ENCODE measurements at places on chromosomes 1 and 21. TPM values are rescaled to one million over a fixed set of nuclear protein-coding genes. Genes with fewer than 3 reads are reported as not detected.

DNA sequence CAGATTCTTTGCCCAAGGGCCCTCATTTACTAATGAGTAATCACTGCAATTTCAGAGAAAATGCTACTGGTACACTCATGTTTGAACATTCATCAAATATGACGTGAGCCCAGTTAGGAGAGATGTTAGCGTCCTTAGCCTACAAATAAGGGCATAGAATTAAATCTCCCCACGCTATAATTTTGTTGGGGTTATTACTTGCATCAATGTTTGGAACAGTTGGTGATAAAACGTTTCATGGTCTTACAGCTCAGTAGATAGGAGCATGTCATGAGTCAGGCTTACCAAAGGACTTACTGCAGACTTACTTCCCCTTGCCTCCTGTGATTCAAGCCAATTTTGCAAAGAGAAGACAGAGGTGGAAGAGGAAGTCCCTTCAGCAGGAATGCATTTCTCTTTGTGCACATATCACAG lies 304.0 kb downstream of the KIF26B start:
- H3K4me3 ChIP-seq: no peak overlapping the region
- no peaks in the 10 kb centered on the region for H3K4me1 ChIP-seq
- H3K27me3 ChIP-seq: no peaks in the 10 kb centered on the region
- no peak for DNase-seq
- no peak overlapping the region for H3K27ac ChIP-seq

DNA sequence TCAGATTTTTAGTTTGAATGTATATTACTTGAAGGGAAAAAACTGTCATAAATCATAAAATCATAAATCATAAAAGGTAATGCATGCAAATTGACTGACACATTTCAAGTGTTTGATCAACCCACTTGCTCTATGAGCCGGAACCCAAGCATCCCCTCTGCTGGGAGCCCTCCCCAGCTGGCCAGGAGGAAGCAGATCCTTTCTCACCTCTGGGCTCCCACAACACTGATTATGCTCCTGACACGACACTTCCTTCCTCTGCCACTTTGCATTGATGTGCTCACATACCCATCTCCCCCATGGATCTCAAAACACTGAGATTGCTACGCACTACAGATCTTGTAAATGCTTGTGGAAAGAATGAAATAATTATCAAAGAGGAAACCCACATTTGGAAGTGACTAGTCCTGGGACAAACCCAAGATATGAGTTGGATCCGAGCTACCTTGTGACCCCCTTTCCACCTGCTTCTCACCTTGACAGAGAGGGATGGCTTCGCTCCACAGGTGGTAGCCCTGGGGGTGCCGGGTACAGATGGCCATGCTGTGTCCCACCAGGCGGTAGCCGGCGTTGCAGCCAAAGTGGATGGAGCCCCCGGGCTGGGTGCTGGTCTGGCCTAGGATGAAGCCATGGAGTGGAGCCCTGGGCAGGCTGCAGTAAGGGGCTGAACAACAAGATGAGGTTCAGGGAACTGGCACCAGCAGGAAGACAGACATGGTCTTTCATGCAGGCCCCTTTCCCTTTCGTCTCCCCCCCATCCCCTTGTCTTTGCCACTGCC lies 104.6 kb downstream of the ZSCAN20 start:
- no peaks in the 10 kb centered on the region for H3K27me3 ChIP-seq
- no peaks in the 10 kb centered on the region for H3K36me3 ChIP-seq
- no peaks in the 10 kb centered on the region for H3K4me1 ChIP-seq
- DNase-seq: no peak

DNA sequence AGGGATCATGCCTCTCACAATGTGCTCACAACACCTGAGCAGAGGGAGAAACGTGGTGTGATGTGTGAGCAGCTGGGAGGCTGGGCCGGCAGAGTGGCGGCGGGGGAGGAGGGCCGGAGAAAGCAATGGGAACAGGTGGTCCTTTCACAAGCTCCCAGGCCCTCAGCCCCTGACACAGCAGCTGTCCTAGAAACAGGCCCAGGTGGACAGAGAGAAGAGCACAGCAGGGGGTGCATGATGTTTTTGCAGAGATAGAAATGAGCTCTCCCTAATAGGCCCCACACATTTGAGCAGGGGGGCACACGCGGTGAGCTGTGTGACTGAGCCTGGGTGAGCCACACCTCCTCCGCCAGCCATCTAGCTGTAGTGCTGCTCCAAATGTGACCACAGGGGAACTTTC lies 7.6 kb upstream of the RGS16 start:
- peaks cover 31% of the 10 kb centered on the region for H3K4me1 ChIP-seq
- no peaks in the 10 kb centered on the region for H3K36me3 ChIP-seq
- no peak overlapping the region for H3K4me3 ChIP-seq
- no peak for DNase-seq
- no peak overlapping the region for H3K27ac ChIP-seq

The RYR2 gene
- total RNA-seq: 1.5 TPM

The LSS gene
- 103 TPM for total RNA-seq

All from vagina (tissue), 2 donors.